CD4-positive, alpha-beta T cell treated with Interleukin-12 subunit alpha and Interleukin-12 subunit beta, for 1 hour (primary cell): ENCODE measurements at places on chromosomes 3 and 15.

DNA sequence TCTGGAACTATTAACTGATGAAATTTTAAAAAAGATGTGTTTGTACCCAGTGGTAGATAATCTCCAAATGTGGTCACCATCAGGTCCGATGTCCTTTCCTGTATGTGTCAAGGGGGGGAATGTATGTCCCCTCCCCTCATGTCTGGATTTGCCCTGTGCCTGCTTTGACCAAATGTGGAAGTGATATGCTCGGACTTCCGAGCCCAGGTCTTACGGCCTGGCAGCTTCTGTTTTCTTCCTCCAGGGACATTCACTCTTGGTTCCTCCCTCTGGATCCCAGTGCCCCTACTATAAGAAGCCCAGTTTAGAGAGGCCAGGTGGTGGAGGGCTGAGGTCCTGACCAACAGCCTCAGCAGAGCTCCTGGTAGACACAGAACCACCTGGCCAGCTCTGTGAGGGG is 75.5 kb downstream of the CCR1 start:
- DNase-seq = no peak

DNA sequence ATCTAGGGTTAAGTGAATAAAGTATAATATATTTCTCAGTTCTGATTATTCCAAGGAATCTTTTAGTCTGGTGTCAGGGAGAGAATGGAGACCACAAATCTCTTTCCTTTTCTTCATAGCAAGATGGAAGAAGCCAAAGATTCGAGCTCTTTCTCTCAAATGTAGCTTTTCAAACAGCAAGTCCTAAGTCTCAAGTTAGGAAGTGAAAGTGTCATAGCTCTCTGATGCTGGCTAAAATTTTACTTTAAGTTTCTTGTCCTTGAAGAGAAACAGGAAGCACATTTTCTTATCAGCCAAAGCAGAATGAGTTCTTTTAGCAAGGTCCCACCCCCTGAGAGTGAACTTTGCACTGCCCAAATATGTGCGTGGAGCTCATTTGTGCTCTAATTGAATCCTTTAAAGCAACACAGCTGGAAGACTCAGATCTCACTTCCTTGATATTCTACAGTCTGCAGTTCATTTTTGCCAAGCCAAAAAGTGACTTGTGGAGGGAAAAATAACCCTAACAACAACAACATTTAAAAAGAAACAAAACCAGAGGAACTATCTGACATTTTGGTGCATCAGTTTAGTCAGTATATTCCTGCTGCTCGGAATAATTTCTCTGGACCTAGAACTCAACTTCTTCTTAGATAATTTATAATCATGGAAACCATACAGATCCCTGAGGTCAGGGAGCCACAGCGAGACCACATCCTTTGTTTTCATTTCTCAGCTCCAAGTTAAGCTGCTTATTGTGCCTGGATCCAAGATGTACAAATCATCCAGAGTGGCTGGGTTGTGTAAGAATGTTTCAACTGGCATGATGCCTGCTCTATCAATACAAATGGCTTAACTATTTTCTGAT is 238.7 kb upstream of the P2RY1 start:
- peak; percentile 1 for DNase-seq

GRCh38 chr3:174325171-174325570 is 534.0 kb upstream of the NAALADL2 start:
- DNase-seq = no peak

GRCh38 chr3:126394179-126394976 is at the start of gene CFAP100:
TSS of gene CFAP100 (plus strand) at chr3:126394909. CDS start at chr3:126396001, 1,092 bp downstream.
- DNase-seq = no peak

DNA sequence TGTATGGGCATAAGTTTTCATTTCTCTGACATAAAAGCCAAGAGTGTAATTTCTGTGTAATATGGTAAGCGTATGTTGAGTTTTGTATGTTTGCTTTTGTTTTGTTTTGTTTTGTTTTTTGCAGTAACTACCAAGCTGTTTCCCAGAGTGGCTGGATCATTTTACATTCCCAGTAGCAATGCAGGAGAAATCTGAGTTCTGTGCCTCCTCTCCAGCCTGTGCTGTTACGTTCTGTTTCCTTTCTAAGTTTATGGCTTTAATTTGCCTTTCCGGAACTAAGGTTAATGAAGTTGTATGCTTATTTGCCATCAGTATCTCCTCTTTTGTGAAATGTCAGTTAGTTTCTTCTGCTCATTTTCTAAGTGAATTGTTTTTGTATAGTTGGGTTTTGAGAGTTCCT is 307.8 kb downstream of the GABRG3 start:
- no peak for DNase-seq

- no peak for DNase-seq
Measured at GRCh38 chr3:98808071-98808470, 44.9 kb downstream of the ST3GAL6 start.

DNA sequence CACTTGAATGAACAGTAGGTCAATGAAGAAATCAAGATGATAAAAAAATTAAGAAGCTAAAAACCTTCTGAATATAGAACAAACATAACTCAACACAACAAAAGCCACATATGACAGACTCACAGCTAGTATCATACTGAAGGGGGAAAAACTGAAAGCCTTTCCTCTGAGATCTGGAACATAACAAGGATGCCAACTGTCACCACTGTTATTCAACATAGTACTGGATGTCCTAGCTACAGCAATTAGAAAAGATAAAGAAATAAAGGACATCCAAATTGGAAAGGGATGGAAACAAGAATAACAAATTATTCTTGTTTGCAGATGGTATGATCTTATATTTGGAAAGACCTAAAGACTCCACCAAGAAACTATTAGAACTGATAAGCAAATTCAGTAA is 60.8 kb downstream of the ILDR1 start:
- DNase-seq = no peak

- no peak for DNase-seq
Measured at GRCh38 chr3:133388696-133389395, 11.0 kb upstream of the BFSP2 start.

GRCh38 chr15:72908713-72909112 is 125.2 kb upstream of the ADPGK start:
- DNase-seq = no peak

DNA sequence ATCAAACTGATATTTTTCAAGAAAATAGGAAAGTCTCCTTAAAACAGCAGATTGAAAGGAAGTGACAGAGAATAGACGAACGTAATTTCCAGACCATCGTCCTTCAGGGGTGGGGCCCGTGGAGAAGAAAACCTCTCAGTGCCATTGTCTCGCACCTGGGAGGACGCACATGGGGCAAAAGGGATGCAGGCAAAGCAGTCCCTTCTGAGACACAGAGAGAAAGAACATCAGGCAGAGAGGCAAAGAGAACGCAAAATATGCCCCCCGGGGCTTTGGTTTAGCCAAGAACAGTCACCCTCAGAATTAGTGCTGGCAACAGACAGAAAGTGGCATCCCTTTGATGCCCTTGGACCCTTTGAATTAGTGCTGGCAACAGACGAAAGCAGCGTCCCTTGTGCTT is 37.0 kb downstream of the MUC20 start:
- DNase-seq = no peak

DNA sequence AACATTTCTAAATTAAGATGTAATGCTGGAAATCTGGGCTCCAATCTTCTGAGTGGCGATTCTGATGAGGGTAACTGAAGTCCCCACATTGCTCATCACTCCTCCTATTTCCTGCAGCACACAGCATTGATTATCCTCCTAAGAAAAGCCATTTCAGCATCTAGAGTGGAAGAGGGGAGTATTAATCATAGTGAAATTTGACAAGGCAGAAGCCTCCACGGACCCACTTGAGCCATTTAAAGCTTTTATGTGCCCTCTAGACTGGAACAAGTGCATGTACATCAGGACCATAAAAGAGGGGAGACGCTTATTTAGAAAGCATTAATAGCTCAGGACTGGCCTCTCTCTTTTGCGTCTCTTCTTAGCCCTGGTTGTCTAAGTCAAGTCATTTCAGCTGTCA is 25.8 kb downstream of the AQP9 start:
- DNase-seq = no peak

DNA sequence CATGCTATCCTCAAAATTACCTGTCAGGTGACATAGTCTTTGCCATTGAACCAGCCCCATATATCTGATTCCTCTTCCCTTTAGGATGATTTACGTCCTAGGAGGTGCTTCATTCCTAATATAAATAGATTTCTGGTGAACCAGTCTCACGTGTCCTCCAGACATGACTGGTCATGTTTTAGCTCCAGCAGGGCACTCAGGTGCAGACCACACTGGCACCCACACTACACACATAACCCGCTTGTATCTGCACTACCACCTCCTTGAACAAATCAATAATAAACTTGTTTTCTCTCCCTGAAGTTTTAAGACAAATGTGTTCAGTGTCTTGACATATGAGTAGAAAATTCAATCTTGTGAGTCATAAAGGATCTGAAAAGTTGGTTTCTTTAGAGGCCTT is 155.5 kb downstream of the GOLIM4 start:
- no peak for DNase-seq

- DNase-seq = no peak
Measured at GRCh38 chr15:40465939-40466338, 4.8 kb upstream of the CHST14 start.

- DNase-seq = no peak
Measured at GRCh38 chr3:126685021-126685420, 19.0 kb upstream of the CHCHD6 start.
